ENCODE measurements at places on chromosomes 5 and 9.

DNA sequence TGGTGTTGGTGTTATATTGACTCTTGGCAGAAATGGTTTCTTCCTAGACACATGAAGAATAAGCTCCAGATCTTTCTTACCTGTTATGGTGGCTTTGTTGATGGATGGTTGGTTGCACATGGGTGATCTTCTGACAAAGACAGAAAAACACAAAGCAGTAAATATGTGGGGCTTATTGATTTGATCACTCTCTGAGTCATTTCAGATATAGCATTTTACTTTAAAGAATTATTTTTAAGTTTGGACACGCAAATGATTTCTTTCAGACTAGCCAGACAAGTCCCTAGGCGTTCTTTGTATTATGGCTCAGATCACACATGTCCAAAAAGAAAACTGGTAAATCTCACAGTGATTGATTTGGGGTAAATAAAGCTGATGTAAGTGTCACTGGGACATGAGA, 597.6 kb downstream of the RAB3C start:
- DNase-seq: no peak

DNA sequence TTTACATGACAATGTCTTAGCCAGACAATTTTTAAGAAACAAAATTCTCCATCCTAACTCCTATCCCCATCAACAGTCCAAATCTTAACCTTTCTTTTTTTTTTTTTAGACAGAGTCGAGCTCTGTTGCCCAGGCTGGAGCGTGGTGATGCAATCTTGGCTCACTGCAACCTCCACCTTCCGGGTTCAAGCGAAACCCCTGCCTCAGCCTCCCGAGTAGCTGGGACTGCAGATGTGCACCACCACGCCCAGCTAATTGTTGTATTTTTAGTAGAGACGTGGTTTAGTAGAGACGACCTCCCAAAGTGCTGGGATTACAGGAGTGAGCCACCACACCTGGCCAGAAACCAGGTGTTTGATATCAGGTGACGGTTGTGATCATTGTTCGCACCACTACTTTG, 10.2 kb downstream of the ABL1 start:
- DNase-seq: no peak

- no peak for DNase-seq
These were observed 64.2 kb downstream of the MYO10 start for GRCh38 chr5:16871746-16872339.

DNA sequence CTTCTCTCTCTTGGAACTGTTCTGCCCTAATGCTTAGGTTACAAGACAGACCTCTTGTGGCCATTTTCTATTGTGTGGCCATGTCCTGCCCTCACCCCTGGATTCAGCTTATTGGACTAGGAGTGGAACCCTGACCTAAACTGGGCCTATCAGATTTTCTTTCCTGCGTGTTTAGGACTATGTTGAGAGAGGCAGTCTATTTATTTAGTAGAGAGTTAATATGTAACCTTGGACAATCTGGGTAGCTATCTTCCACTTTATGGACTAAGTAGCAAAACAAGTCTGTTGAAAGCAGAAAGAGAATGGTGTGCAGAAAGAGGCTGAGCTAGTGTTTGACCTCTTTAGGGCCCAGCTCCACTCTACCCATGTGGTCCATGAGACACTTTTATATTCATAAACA, 82.6 kb upstream of the SMIM32 start:
- DNase-seq: no peak

- peak; percentile 63 for DNase-seq
These were observed 6.5 kb upstream of the RICTOR start for GRCh38 chr5:39080597-39081204.

All from CD4-positive, alpha-beta T cell treated with Interleukin-12 subunit alpha and Interleukin-12 subunit beta, for 1 hour (primary cell).